ENCODE measurements at places on chromosomes 7 and 10.

GRCh38 chr10:65423043-65423442, 1502.8 kb upstream of the LRRTM3 start:
- no peak for DNase-seq

DNA sequence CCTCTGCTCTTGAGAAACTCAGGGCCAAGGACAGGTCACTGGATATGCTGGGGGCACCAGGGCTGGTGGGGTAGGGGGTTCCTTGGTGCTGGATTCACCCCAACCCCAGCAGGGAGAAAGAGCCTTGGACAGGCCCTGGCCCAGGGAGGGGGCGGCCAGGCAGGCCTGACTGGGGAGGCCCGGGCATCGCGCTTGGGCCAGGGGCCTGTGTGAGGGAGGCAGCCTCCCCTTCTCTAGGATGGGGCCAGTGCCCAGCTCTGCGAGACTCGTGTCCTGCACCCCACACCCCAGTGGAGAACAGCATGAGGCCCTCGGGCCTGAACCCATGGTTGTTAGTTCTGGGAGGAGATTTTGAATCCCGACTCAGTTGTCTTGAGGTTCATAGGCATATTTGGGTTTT, 217.1 kb downstream of the ZNF248 start:
- no peak for DNase-seq

GRCh38 chr10:127524908-127525665, 24.0 kb upstream of the NPS start:
- peak; percentile 57 for DNase-seq

- no peak for DNase-seq
Observed at GRCh38 chr7:86846494-86847190, 202.9 kb downstream of the GRM3 start.

GRCh38 chr10:5692461-5693358, 8.1 kb downstream of the TASOR2 start:
- DNase-seq = peak; percentile 32

DNA sequence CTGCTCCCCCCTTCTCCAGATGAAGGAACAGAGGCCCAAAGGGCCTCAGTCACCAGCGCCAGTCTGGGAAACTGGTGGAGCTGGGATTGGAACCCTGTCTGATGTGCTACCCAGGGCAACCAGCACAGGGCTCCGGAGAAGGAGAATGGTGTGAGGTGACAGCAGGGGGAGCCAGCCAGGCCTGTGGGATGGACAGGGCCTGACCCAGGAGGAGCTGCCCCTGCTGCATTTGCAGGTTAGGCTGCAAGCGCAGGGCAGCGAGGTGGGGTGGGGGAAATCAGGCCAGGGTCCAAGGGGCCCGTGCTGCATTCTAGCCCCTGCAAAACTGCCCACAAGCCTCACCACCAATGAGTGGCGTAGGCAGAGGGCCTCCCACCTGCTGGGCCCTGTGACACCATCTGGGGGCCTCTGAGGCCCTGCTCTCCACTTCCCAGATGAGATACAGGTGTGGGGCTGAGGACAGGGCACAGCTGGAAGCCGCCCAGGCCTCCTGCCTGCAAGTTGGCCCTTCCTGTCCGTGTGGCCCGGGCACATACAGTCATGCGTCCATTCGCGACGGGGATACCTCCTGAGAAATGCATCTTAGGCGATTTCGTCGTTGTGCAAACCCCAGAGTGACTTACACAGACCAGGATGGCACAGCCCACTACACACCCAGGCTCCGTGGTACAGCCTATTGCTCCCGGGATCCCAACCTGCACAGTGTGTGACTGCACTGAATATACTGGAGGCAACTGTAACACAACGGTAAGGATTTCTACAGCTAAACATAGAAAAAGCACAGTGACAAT, 45.3 kb downstream of the RASGEF1A start:
- DNase-seq = no peak

GRCh38 chr10:29431711-29432110, 142.8 kb downstream of the LYZL1 start:
- no peak for DNase-seq

DNA sequence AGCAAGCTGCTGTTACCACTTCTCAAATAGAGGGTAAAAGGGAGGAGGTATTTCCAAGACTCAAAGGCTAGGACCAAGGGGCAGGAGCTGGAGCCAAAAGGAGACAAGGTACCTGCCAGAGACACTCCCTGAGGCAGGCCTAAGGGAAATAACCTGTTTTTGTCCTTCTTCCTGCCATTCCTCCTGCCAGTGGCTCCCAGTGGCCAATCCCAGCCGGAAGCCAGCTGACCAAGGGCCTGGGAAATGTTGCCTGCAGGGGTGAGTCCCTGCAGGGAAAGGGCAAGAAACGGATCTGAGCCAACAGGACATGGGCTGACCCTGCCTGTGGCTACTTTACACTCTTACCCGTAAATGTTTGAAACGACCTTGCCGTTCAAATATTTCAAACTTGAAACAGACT, 3.5 kb downstream of the CYTH3 start:
- no peak for DNase-seq

DNA sequence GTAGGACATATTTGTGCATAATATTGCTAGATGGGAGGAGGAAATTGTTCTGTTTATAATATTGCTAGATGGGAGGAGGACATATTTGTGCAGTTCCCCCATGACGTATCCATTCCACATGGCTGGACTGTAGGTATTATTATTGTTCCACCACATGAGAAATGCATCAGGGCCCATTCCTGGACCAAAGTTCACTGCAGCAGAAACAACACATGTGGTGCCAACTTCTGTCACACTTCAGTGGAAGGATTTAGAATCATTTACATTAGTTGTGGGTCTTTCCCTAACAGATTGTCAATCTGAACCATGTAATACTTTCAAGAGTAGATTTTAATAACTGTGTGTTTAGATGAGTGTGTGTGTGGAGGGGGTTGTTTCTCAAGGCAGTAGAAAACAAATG, 32.7 kb upstream of the MACC1 start:
- no peak for DNase-seq

DNA sequence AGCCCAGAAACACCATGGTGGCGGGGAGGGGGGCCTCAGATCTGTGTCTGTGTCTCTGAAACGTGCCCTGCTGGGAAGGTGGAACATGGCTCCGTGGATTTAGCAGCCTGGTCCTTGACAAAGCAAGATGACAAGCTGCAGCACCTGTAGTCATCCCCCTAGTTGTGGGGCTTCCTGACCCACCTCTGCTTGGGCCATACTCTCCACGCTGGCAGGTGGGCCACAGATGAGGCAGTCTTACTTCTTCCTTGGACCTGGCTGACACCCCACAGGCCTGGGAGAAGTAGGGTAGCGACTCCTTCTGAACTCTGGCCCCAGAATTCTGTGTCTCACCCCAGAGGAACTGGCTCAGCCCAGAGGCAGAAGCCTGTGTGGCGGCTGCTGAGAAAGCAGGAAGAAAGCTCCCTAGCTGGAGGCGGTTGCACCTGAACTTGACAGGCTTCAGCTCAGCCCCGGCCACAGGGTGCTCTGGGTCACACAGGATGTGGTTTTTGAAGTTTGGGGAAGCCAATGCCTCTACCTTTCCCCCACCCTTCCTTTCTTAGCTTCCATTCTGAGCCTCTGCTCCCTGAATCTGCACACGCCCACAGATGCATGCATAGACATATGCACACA, 113.9 kb downstream of the ABLIM1 start:
- DNase-seq = no peak

DNA sequence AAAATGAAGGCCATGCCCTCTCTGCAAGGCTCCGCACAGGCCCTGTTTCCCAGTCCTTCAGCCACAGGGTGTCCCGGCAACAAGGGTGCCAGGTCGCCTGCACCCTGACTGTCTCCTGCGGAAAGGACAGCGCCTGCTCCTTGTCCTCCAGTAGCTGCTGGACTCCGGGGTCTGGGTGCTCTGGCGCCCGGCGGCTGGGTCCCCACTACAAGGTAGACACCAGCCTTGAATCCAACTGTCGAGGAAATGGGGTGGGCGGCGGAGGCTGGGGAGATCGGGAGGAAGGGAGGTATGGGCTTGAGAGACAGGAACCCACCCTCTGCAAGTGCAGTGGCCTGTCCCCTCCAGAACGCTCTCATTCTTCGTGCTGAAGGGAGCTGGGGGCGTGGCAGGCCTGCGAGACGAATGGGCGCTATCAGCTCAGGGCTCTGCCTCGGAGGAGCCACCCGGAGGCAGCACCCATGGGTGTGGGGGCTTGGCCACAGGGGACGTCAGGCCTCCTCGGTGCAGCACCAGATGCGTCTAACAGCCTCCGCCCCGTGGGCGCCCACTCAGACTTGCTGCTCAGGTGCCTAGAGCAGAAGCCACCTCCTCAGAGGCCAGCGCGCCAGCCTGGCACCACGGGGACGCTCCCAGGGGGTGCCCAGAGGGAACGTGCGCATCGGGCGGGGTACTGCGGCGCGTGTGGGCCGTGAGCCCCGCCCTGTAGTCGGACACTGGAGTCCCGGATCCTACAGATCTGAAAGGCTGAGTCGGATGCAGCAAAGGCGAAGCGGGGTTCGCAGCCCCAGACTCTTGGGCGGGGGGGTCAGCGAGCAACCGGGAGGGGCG, 15.6 kb downstream of the ADAM8 start:
- DNase-seq = peak; percentile 39

GRCh38 chr7:37482505-37482904, 33.8 kb upstream of the ELMO1 start:
- no peak for DNase-seq

DNA sequence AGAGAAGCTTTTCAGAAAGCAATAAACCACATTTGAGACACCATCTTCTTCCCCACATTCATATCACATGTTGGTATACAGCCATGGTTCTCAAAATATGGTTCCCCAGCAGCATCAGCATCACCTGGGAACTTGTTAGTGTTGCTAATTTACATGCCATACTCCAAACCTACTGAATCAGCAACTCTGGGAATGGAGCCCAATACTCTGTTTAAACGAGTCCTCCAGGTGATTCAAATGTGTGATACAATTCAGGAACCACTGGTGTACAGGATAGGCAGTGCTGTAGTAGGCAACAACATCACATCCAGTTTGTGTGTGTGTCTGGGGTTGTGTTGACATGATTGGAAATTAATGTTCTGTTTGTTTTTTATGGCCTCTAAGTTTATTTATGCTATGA, 47.7 kb downstream of the ZNF277 start:
- no peak for DNase-seq

DNA sequence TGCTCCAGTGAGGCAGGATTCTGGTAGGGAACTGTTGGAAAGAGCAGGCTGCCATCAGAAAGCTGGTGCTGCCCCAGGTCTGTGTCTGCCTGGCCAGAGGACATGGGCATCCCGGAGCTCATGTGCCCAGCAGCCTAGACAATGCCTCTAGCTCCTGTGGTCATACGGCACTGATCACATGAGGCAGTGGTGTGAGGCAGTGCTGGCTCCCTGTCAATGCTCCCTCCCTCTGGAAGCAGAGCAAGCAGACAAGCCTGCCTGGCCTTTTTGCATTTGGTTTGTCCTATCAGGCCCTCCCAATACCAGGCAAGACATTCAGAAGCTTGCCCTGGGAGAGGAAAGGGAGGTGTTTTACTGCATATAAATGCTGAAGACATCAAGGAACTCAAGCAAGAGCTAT, 19.5 kb upstream of the MMP21 start:
- no peak for DNase-seq

DNA sequence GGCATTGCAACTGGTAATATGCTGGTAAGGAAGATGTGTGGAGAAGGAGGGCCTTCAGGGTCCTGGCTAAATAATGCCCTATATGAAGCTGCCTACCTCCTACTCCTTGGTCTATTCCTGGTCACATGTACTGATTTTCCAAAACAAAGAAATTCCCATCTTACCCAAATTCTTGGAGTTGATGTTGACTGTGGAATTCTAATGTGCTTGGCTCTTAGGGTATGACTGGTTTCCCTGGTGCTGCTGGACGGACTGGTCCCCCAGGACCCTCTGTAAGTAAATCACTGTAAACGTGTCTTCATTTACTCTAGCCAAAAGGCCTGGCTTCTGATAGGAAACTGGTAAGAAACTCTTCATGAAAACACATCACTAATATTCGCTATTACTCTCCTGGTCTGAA, 27.0 kb downstream of the COL1A2 start:
- peak; percentile 44 for DNase-seq

- no peak for DNase-seq
Observed at GRCh38 chr10:12833451-12833850, 168.1 kb downstream of the CCDC3 start.

GRCh38 chr7:28576656-28577055, 164.3 kb downstream of the CREB5 start:
- DNase-seq = no peak

DNA sequence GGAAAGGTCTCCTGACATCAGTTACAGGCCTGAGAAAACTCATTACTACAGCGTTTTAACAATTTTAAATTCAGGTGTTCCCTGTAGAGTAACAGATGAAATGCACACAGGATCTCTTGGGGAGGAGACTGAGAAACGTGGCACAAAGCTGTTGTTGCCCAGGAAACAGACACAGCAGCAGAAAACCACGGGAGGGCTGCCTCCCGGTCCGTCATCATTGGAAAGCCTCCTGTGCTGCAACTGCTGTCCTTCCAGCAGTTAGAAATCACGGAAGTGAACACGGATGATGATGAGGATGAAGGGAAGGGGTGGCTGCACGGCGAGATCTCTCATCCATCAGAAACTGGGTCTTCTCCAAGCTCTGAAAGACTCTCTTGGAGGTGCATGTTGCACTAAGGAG, 94.6 kb upstream of the RNF32 start:
- no peak for DNase-seq

- DNase-seq = no peak
Observed at GRCh38 chr10:95297402-95297801, 6.6 kb upstream of the PDLIM1 start.

DNA sequence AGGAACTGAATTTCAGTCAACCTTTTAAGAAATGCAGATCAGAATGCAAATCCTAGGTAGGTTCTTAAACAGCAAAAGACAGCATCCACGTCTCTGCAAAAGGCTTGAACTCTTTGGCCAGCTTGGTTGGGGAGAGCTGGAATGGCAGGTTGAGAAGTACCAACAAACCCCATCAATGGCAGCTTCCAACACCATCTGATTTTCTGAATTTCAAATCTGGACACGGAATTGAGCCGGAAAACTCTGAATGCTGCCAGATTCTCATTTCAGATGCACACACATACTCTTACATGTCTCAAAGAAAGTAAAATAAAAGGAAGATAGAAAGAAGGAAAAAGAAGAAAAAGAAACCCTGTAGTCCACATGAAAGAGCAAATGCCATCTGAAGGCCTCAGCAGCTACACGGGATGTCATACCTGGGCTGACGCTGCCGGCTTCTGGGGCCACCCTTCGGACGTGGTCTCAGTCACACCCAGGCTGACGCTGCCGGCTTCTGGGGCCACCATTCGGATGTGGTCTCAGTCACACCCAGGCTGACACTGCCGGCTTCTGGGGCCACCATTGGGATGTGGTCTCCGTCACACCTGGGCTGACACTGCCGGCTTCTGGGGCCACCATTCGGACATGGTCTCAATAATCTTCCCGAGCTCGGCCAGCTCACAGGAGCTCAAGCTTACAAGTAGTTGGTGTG, 165.3 kb downstream of the PTPRN2 start:
- DNase-seq = no peak

GRCh38 chr10:78807504-78808203, 261.1 kb upstream of the ZMIZ1 start:
- DNase-seq = no peak

- DNase-seq = peak; percentile 75
Observed at GRCh38 chr10:2978111-2978510, 89.2 kb upstream of the PFKP start.

Data from fibroblast of skin of back (primary cell).